ENCODE measurements at places on chromosomes 1 and 21.

GRCh38 chr1:177249231-177249630, 78.5 kb downstream of the BRINP2 start:
- no peak for DNase-seq

DNA sequence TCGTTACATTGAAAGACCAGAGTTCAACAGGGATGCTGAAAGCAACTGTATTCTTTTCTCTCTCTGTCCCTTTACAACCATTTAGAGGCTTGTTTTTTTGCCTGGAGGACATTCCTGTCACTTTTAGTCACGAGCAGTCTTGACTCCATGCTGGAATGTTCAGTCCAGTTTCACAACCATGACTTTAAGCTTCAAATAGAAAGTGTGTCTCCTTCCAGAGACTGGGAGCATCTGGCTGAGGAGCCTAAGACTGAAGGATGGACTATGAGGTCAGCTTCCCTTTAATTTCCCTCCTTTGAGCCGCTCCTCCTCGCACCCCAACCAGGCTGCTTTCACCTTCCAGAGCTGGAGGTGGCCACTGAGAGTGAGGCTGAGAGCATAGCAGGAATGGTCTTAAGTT, 10.5 kb upstream of the RYR2 start:
- DNase-seq, result no peak

GRCh38 chr1:8047686-8048445, 21.8 kb upstream of the ERRFI1 start:
- no peak for DNase-seq

DNA sequence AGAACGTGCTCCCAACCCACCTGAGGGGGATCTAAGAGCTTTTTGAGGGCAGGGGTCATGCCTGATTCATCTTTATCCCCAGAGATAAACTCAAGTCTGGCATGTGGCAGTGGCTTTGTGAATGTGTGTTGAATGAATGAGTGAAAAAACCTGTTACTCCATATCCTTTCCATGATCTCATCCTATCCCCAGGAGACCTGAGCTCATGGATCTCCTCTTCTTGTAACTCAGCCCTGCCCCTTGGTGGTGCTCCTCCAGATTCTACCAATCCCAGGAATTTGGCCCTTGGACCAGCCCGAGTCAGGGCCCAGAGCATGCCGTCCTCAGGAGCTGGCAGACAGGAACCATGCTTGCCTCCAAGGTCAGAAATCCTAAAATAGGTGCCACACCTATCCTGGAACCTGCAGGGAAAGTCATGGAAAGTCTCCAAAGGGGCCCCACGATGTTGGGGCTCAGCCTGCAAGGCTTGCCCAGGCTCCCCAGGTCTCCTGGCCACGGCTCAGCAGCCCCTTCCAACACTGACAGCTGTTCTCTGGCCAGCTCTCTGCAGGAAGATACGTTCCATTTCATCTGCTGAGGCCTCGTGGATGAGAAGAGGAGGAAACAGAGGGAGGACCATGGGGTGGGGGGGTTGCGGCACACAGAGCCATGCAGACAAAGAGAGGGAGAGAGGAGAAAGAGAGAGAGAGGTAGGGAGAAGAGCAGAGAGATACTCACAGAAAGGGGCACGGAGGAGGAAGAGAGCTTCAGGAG, 214.6 kb downstream of the TRABD2B start:
- no peak for DNase-seq

DNA sequence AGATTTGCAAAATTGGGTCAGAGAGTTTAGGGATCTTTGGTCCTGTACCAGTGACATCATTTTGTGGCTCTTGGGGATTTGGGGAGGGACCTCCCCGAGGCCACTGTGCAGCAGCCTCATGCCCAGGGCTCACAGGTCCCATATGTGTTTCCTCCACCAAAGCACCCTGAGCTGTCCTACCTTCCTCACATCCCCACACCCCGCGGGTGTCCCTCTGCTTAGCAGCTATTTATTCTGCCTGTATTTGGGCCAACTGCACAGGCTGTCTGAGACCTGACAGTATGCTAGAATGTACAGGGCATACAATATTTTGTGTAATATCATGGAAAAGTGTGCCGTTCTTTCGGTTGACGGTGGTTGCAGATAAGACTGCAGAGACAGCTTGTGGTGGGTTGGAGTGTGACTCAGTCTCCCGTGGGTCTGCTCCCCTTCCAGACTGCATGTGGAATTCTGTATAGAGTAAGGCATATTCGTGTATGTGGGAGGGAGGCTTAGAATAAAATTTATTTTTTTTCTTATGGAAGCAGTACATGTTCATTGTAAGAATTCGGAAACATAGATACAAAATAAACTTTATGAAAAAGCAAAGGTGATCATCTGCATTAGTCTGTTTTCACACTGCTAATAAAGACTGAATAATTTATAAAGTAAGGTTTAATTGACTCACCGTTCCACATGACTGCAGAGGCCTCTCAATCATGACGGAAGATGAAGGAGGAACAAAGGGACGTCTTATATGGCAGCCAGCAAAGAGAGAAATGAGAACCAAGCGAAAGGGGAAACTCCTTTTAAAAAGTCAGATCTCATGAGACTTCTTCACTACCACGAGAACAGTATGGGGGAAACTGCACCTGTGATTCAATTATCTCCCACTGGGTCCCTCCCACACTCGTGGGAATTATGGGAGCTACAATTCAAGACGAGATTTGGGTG, 84.4 kb downstream of the ADARB1 start:
- DNase-seq, result no peak

- DNase-seq, result no peak
Measured at GRCh38 chr1:201761178-201761577, 67.8 kb upstream of the IPO9 start.

GRCh38 chr1:248686815-248687214, 15.8 kb downstream of the OR14I1 start:
- DNase-seq, result no peak

- no peak for DNase-seq
Measured at GRCh38 chr1:1758059-1758621, 20.1 kb downstream of the NADK start.

- DNase-seq, result peak; percentile 73
Measured at GRCh38 chr1:23224739-23225648, 7.7 kb upstream of the HTR1D start.

GRCh38 chr1:97307151-97307550, 585.6 kb downstream of the PTBP2 start:
- DNase-seq, result no peak

GRCh38 chr1:40583980-40584379, 52.5 kb downstream of the ZNF684 start:
- no peak for DNase-seq

Data from HS-27A (cell line).